Activated CD4-positive, CD25-positive, alpha-beta regulatory T cell (primary cell): ENCODE measurements at places on chromosomes 7 and 10.

DNA sequence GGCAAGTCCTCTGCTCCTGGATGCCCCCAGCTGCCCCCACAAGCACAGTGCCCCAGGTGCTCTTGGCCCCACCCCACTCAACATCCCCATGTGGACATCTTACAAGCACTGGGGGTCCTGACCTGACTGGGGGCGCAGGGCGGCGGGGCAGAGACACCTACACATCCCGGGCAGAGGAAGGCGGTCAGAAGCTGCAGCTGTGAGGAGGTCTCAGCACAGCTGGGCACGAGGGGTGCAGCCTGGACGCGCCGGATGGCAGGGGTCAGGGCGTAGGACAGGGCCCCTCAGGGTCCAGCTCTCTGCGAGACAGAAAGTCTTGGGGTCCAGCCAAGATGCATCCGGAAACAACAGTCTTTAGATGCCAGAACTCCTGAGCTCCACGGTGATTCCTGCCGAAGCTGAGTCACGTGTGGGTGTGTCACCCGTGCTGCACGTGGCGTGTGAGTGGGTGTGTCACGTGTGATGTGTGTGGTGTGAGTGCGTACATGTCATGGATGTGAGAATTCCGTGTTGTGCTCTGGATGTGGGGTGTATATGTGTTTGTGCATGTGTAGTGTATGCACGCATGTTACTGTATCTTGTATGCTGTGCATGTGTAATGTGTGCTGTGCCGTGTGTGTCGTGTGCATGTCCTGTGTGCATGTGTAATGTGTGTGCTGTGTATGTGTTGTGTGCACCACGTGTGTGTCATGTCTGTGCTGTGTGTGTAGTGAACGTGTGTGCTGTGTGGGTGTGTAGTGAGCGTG is 5.1 kb downstream of the VENTX start:
- DNase-seq, result no peak

- no peak for DNase-seq
Observed at GRCh38 chr7:70271617-70272081, 673.4 kb downstream of the AUTS2 start.

- no peak for DNase-seq
Observed at GRCh38 chr10:103849880-103850571, 5.3 kb downstream of the SH3PXD2A start.

DNA sequence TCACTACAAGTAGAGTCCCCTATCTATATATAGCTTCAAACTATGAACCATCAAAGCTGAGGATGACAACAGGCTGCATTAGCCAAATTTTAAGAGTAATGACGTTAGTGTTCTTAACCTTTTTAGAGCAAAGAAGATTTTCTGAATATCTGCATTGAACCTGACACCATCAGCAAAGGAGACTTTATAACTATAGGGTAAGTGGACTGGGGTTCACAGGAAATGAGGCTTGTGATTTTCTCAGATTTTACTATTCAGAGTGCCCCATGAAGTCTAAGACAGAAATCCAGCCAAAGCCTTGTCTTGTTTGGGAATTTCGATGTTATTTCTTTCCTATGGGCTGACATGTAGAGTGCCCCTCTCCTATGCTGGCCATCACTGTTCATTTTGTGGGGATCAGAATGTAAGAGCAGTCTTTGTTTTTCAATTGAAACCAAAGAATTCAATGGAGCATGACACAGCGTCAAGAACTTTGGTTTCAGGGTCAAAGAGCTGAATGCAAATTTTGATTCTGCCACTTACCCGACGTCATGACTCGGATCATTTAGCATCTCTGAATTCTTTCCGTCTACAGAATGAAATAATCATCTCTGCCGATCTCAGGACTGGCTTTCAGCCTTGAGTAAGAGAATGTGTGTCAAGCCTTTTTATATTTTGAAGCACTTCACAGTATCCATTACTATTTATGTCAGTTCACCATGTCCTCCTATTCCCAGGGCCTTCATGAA is 52.7 kb downstream of the DENND11 start:
- no peak for DNase-seq

GRCh38 chr7:8161364-8161828 is 100.6 kb downstream of the ICA1 start:
- no peak for DNase-seq

- no peak for DNase-seq
Observed at GRCh38 chr10:131147301-131147975, 164.1 kb downstream of the TCERG1L start.

DNA sequence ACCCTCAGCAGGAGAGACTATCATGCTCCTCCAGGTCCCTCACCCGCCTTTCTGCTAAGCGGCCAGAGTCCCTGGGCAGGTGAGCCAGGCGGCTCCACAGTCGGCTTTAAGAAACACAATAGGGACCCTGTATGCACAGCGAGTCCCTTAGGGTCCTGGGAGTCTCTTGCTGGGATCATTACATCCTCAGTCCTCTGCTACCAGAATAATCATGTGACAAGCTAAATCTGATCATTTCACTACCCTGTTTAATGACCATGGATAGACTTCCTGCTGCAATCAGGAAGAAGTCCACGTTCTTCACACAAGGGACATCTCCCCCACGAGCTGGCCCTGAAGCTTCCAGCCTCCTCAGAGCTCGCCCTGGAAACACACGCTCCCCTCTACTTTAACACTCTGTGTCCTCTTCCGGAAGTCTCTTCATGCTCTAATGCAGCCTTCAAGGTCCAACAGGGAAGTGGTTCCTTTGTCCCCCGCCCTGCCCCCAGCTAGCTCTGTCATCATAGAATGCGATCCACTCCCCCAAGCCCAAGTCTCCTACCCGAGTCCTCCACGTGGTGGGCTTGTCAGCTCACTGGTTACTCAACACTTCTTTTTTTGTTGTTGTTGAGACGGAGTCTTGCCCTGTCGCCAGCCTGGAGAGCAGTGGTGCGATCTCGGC is 101.5 kb downstream of the RNF216 start:
- no peak for DNase-seq

DNA sequence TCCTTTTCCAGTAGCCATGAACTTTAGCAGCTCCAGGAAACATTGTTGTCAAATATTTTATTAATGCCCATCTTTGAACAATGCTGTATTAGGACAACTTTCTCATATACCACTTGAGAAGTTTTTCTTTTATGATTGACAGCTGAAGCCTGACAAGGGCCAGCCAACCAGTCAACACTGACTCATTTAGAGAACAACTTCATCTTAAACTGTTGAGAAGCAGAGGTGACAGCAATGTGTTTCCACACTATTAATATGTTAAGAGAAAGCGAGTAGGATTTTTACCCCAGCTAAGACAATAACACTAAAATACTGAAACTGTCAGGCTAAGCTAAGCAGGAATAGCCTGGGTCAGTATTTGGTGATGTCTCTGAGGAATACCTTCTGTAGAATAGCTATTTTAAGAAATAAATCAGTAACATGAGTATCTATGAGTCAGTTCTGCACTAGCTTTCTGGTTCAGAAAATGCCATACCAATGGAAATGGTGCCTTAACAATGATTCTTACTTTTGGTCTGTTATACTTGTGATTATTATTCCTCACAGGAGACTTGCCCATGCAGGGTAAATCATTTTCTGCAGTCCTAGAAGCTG is 168.8 kb upstream of the POT1 start:
- no peak for DNase-seq

DNA sequence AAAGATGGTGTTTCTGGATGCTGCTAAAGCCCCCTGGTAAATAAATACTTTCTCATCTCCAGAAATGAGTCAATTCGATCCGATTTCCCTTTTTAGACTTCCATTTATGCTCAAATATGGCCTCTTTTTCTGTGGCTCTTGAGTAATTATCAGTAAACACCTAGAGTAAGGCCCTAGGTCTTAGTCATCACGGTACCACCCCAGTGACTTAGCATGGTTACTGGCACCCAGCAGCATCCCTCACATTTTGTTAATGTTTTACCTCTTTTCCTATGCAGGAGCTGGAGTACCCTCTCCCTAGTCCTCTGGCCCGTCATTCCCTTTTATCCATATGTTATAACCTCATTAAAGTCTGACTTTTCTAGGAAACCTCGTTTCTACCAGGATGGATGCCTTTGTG is 19.5 kb downstream of the CHN2 start:
- DNase-seq, result no peak

DNA sequence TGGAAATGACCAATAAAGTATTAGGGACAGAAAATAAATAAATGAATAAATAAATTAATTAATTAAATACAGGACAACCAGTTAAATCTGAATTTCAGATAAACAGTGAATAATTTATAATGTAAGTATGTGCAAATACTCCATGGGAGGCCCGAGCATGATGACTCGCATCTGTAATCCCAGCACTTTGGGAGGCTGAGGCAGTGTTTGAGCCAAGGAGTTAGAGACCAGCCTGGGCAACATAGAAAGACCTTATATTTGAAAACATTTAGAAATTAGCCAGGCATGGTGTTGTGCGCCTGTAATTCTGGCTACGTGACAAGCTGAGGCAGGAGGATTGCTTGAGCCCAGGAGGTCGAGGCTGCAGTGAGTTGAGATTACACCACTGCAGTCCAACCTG is 123.7 kb downstream of the CUL2 start:
- DNase-seq, result no peak

DNA sequence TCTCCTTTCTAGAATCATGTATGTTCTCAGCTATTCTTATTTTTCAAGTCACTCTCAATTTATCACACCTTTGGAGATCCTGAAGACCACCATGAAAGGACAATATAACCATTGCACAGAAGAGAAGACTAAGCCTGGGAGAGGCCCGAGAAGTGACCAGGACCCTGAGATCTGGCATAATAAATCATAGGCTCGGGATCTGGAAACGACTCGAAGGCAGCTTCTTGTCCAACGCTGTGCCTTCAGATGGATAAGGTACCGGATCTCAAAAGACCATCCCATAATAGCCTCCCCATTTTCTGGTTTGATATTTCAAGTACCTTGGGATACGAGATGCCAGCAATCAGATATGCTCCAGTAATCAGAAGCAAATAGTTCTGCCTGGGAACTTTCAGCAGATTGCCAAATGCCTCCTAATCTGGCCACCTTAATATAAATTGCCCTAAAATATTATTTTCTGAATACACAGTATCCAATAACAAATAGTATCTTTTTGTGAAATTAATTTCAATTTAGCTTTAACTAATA is 179.2 kb upstream of the ZMIZ1 start:
- DNase-seq, result no peak

- DNase-seq, result no peak
Observed at GRCh38 chr7:78301407-78301806, 502.8 kb downstream of the PHTF2 start.

DNA sequence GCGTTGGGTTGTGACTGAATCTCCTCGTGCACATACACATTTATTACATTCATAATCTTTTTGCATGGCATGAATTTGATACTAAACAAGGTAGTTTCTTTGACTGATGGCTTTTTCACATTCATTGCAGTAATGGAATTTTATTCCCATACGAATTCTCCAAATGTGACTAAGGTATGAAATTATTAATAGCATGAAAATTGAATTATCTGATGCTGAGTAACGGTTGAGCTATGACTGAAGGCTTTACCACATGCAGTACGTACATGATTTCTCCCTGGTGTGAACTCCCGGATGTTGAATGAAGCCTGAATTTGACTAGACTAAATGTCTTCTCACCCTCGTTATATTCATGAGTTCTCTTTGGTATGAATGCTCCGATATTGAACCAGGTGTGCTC is 104.4 kb upstream of the C1GALT1 start:
- no peak for DNase-seq

GRCh38 chr10:69492746-69493462 is 41.6 kb downstream of the TSPAN15 start:
- no peak for DNase-seq

GRCh38 chr10:119772334-119772733 is 46.5 kb downstream of the INPP5F start:
- no peak for DNase-seq

DNA sequence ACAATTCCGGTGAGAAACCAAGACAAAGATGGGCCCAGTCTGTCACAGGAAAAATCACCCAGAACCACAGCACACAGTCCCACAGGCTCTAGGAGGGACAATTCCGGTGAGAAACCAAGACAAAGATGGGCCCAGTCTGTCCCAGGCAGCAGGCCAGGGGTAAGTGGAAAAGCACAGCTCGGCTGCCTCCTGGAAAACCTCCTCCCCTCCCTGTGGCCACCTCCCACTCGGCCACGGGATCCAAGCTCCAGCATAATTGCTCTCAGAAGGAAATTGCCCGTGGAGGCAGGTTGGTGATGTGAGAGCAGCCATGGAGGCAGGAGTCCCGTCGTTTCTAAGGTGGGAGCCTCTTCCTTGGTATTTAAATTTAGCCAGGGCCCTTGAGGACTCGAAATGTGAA is 95.7 kb downstream of the PLXNA4 start:
- DNase-seq, result no peak

GRCh38 chr10:21519941-21520436 is 5.5 kb downstream of the SKIDA1 start:
- no peak for DNase-seq

GRCh38 chr10:43595739-43596298 is 10.4 kb upstream of the ZNF485 start:
- DNase-seq, result no peak

DNA sequence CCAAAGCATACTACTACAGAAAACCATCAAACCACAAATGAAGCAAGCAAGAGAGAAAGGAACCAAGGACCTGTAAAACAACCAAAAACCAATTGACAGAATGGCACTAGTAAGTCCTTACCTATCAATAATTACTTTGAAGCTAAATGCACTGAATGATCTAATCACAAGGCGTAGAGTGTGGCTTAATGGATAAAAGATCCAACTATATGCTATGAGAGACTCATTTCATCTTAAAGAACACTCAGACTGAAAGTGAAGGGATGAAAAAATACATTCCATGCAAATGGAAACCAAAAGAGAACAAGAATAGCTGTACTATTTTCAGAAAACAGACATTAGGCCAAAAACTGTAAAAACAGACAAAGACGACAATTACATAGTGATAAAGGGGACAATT is 70.7 kb downstream of the CRPPA start:
- DNase-seq, result no peak

- no peak for DNase-seq
Observed at GRCh38 chr10:105073999-105074398, 432.9 kb downstream of the SORCS3 start.
